Stimulated activated CD8-positive, alpha-beta memory T cell treated with anti-CD3 and anti-CD28 coated beads, Interleukin-15, amount 100 ng/mL, for 24 hours (primary cell): ENCODE measurements at places on chromosomes 11 and 22.

- no peak for DNase-seq
Observed at GRCh38 chr22:41507330-41508063, 36.8 kb downstream of the POLR3H start.

GRCh38 chr11:10373340-10373739, 68.5 kb downstream of the ADM start:
- DNase-seq = no peak

DNA sequence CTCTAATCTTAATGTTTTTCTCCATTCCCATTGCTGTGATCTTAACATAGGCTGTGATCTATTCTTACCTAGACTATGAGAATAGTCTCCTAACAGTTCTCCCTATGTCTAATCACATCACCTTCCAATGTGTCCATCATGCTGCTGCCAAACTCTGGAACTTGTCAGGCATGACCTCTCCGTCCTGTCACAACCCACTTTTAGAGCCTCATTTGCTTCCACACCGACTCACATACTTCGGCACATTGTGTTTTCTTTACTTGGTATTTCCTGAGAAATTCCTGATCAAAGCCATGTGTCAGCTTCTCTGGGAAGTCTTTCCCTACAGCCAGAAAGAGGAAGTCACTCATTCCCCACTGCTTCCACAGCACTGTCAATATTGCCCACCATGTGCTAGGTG, 40.5 kb upstream of the BIRC3 start:
- no peak for DNase-seq

GRCh38 chr22:35446365-35446764, 46.4 kb downstream of the MCM5 start:
- no peak for DNase-seq

DNA sequence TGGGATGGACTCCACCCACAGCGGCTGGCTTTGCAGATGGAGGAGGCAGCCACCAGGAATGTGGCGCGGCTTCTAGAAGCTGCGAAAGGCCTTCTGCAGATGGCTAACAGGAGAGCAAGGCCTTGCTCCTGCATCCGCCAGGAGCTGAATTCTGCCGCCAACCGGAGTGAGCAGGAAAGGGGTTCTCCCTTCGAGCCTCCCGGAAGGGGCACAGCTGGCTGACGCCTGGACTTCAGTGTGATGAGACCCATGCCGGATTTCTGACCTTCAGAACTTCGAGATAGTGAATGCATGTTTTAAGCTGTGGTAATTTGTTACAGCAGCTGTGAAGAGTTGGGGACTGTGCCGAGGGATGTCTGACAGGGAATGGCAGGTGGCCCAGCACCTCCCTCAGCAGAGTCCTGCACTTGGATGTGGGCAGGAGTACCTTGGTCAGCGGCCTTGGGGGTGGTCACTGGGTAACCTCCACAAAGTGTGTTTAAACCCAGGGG, 7.7 kb downstream of the TBC1D22A start:
- DNase-seq = no peak

- DNase-seq = no peak
Observed at GRCh38 chr11:122215244-122215992, 99.4 kb upstream of the BLID start.

- DNase-seq = no peak
Observed at GRCh38 chr22:44909241-44909640, 100.6 kb downstream of the PHF21B start.

DNA sequence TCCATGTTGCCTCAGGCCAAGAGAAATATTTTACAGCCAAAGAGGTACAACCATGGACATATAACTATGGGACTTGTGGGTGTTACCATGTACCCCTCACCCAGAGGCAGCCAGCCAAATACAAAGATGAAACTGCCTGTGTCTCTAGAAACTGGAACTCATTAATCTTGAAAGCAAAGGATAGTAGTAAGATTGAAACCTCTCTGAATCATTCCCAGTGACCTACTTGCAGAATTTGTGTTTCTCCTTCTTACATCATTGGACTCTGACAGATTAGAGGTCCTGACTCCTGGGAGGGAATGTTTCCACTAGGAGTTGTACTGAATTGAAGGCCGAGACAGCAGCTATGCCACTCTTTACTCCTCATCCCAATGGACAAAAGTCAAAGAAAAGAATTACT, 257.4 kb upstream of the UBASH3B start:
- no peak for DNase-seq

- no peak for DNase-seq
Observed at GRCh38 chr11:92740276-92740675, 229.2 kb upstream of the MTNR1B start.
